ENCODE measurements at places on chromosomes 7 and 10. TPM values are rescaled to one million over a fixed set of nuclear protein-coding genes. Genes with fewer than 3 reads are reported as not detected.
A peak's percentile ranks its signal among the peaks of the same experiment; 100 is the strongest.

DNA sequence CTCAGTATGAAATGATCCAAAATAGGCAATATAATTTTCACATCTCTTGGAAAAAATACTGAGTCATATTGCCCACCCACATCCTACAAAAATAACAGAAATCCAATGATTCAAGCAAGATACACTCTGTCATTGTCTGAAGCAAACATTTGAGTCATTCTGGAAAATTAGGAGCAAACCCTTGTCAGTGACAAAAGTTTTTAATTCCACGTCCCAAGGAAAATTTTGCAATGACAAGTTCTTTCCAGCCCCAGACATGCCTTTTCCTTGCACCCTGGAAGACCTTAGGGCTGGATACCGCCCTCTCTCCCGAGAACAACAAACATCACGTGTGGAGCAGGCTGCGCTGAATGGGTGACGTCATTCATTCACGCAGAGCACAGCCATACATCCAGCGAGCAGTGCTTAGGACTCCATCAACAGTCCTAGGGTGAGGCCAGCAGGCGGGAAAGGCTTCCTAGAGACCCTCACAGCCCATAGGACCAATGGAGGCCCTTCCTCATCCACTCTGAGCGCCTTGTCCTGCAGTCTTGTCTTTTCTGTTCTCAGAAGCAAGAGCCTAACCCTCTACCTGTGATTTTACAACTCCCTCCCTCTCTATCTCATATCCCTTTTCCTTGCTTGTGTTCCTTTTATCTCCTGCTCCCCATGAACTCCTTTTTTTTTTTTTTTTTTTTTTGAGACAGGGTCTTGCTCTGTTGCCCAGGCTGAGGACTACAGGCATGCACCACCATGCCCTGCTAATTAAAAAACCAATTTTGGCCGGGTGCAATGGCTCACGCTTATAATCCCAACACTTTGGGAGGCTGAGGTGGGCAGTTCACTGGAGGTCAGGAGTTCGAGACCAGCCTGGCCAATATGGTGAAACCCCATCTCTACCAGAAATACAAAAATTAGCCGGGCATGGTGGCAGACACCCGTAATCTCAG is 23.5 kb upstream of the KDM7A start:
- no peaks in the 10 kb centered on the region for H3K4me1 ChIP-seq
- H3K36me3 ChIP-seq: no peaks in the 10 kb centered on the region
- DNase-seq: no peak
- no peak overlapping the region for H3K4me3 ChIP-seq
- H3K27ac ChIP-seq: no peak overlapping the region
- H3K27me3 ChIP-seq: no peaks in the 10 kb centered on the region

GRCh38 chr10:43307306-43307705 is 40.4 kb upstream of the RASGEF1A start:
- no peaks in the 10 kb centered on the region for H3K36me3 ChIP-seq
- no peak overlapping the region for H3K27ac ChIP-seq
- no peaks in the 10 kb centered on the region for H3K27me3 ChIP-seq
- H3K4me1 ChIP-seq: no peaks in the 10 kb centered on the region
- DNase-seq: no peak

DNA sequence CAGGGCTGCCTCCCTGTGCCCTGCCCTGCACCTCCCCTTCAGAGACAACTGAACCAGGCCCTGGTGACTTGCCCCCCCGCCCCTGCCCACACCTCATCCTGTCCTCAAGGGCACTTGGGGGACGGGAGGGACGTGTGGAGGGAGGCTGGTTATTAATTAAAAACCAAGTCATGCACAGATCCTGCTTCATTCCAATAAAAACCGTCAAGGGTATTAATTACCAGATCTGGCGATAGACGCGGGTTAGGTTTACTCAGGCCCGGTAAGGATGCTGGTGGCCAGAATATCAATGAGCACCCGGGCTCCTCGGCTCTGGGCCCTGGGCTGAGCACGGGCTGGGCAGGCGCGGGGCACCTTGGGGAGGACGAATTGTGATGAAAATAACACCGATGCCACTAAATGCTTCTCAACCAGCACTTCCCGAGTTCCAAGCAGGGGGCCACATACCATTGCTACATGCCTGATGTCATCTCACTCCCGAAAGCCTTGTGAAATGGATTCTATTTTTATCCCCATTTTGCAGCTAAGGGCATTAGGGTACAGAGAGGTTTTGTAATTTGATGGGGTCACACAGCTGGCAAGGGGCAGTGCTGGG is 24.5 kb upstream of the GTF2IRD1 start:
- DNase-seq: peak; percentile 27
- no peaks in the 10 kb centered on the region for H3K36me3 ChIP-seq
- no peaks in the 10 kb centered on the region for H3K4me1 ChIP-seq
- H3K27ac ChIP-seq: no peak overlapping the region
- no peaks in the 10 kb centered on the region for H3K27me3 ChIP-seq
- no peak overlapping the region for H3K4me3 ChIP-seq

GRCh38 chr7:30240106-30240800 is 44.1 kb upstream of the ZNRF2 start:
- H3K36me3 ChIP-seq: no peaks in the 10 kb centered on the region
- no peak for DNase-seq
- no peak overlapping the region for H3K4me3 ChIP-seq
- no peaks in the 10 kb centered on the region for H3K27me3 ChIP-seq
- H3K4me1 ChIP-seq: no peaks in the 10 kb centered on the region

GRCh38 chr10:35822316-35822715 is 180.2 kb upstream of the FZD8 start:
- H3K36me3 ChIP-seq: no peaks in the 10 kb centered on the region
- H3K27ac ChIP-seq: no peak overlapping the region
- DNase-seq: no peak
- H3K4me3 ChIP-seq: no peak overlapping the region
- H3K27me3 ChIP-seq: no peaks in the 10 kb centered on the region
- no peaks in the 10 kb centered on the region for H3K4me1 ChIP-seq

- H3K27ac ChIP-seq: no peak overlapping the region
- DNase-seq: no peak
- no peaks in the 10 kb centered on the region for H3K36me3 ChIP-seq
- no peaks in the 10 kb centered on the region for H3K4me1 ChIP-seq
- no peak overlapping the region for H3K4me3 ChIP-seq
Measured at GRCh38 chr10:126016882-126017281, 120.5 kb downstream of the FANK1 start.

- peak; percentile 28 for DNase-seq
- no peaks in the 10 kb centered on the region for H3K36me3 ChIP-seq
- H3K4me3 ChIP-seq: no peak overlapping the region
- H3K27me3 ChIP-seq: no peaks in the 10 kb centered on the region
Measured at GRCh38 chr10:132883391-132883881, 58.9 kb downstream of the CFAP46 start.

DNA sequence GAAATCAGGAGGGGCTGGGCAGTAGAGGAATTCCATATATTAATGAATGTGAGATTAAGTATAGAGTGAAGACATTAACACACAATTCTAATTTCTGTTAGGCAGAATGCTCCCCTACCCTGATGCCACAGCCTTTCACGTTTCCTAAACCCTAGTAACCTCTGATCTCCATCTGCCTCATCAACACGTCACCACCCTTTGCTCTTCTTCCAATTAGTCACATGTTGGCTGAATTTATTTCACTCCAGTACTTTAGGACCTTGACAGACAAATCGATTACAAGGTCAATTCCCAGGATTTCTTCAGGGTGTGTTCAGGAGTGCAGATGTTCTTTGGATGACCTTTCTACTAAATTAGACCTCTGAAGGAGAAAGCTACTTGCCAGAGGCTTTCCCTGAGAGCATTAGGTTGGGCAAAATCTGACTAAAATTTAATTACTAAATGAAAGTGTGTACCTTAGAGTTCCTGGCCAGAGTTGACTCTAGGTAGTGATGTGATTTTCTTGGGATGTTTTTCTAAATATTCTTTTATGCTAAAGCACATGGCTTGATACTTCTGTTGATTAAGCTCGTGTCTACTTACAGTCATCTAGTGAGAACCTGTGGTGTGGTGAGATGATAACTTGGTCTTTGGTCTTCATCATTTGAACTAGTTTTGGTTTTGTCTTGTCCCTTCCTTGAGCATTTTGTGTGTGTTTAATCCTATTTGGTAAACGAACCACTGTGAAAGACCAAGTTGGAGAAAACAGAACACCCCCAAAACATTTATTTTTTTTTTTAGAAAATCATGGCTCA is 12.7 kb downstream of the AGR2 start:
- H3K27me3 ChIP-seq: no peaks in the 10 kb centered on the region
- no peak for DNase-seq
- no peak overlapping the region for H3K27ac ChIP-seq
- no peak overlapping the region for H3K4me3 ChIP-seq
- no peaks in the 10 kb centered on the region for H3K4me1 ChIP-seq

DNA sequence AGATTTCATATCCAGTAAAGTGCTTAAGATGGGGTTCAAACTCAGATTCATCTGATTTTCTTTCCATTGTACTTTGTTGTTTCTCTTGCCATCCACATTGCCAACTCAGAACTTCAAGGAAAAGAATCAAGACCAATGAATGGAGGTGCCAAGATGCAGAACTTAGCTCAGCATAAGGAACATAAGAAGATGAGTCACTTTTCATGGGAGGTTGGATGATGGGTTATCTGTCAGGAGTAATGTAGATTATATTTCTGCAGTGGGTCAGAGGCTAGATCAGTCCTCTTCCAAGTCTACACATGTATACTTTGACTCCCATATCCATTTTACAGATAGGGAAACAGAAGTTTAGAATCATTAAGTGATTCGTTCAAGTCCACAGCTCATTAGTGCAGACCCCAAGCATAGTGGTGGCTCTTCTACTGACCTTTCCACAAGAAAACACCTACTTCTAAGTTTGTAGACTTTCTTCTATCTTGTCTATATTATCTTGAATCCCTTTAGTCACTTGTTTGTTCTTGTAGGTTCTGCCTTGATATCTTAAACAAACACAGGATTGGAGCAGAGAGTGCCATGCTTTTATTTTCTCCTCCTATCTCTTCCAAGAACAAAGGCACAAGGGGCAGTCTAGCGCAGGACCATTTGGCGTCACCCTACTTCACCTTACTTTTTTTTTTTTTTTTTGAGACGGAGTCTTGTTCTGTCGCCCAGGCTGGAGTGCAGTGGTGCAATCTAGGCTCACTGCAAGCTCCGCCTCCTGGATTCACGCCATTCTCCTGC is 14.0 kb upstream of the ADD3 start:
- DNase-seq: no peak
- no peak overlapping the region for H3K27ac ChIP-seq
- no peaks in the 10 kb centered on the region for H3K27me3 ChIP-seq
- H3K36me3 ChIP-seq: no peaks in the 10 kb centered on the region

GRCh38 chr7:87267239-87267900 is 47.8 kb upstream of the TMEM243 start:
- H3K4me3 ChIP-seq: no peak overlapping the region
- DNase-seq: no peak
- H3K27me3 ChIP-seq: no peaks in the 10 kb centered on the region
- H3K27ac ChIP-seq: no peak overlapping the region
- no peaks in the 10 kb centered on the region for H3K4me1 ChIP-seq
- no peaks in the 10 kb centered on the region for H3K36me3 ChIP-seq

DNA sequence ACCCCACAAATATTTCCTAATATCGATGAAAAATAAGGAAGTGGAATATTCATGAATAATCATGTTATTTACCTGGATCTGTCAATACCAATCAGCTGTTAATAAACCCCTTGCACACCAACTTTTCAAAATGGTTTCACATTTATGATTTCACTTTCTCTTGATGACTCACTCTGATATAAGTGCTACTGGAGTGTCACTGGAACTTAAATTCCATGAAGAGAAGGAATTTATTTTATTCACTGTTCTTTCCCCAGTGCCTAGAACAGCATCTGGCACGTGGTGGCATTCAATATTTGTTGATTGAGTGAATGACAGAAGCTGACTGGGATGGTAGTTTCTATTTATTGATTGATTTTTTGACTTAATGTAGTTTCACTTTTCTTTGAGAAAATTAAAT is 3.5 kb upstream of the ENO4 start:
- no peak for DNase-seq
- H3K4me1 ChIP-seq: no peaks in the 10 kb centered on the region
- H3K36me3 ChIP-seq: no peaks in the 10 kb centered on the region
- H3K4me3 ChIP-seq: no peak overlapping the region
- no peaks in the 10 kb centered on the region for H3K27me3 ChIP-seq

GRCh38 chr10:119504651-119505050 is 37.9 kb downstream of the RGS10 start:
- H3K4me3 ChIP-seq: no peak overlapping the region
- no peak overlapping the region for H3K27ac ChIP-seq
- no peaks in the 10 kb centered on the region for H3K4me1 ChIP-seq
- no peaks in the 10 kb centered on the region for H3K27me3 ChIP-seq
- H3K36me3 ChIP-seq: no peaks in the 10 kb centered on the region
- no peak for DNase-seq

DNA sequence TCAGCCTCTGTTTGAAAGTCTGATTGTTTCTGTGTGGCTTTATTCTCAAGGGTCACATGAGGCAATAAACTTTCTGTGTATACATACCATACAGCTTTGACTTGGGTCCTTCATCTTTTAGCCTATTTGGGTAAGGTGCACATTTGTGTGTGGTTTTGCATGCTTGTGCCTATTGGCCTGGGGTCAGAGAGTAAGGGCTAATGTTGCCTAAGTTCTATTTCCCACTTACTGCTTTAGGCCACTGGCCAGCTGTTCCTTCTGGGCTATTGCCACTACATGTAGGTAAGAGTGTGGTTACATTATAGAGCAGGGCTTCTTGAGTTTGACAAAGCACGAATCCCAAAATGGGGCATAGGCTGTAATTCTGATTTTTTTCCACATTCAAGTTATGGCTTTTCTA is 21.8 kb downstream of the BBIP1 start:
- no peaks in the 10 kb centered on the region for H3K27me3 ChIP-seq
- no peak overlapping the region for H3K4me3 ChIP-seq
- peak; percentile 74 for DNase-seq
- no peak overlapping the region for H3K27ac ChIP-seq

- no peak overlapping the region for H3K4me3 ChIP-seq
- no peaks in the 10 kb centered on the region for H3K36me3 ChIP-seq
- no peak overlapping the region for H3K27ac ChIP-seq
- H3K27me3 ChIP-seq: no peaks in the 10 kb centered on the region
Measured at GRCh38 chr7:6251653-6252052, 20.8 kb downstream of the CYTH3 start.

DNA sequence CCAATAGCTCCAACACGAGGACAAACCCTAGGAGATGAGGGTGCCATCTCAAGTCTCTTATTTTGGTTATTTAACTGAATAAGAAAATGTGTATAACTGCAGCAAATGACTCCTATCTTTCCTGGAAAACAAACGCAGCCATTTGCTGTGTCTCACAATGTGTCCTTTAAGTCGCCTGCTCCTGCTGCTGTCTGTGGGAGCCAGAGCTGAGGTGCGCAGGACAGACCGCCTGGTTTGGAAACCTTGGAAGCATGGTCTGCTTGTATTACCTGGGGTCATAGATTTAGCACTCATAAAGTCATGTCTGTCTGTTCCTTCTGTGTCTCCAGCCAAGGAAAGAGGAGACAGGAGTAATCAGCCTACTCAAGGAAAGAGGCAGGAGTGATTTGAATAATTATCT is 760.2 kb downstream of the GRID1 start:
- H3K4me1 ChIP-seq: no peaks in the 10 kb centered on the region
- no peak overlapping the region for H3K27ac ChIP-seq
- H3K36me3 ChIP-seq: no peaks in the 10 kb centered on the region
- H3K27me3 ChIP-seq: no peaks in the 10 kb centered on the region

The OGDH gene
- 50.2 TPM for total RNA-seq

The COL1A2 gene
- total RNA-seq: 19.6 TPM

The PRKCQ gene
- total RNA-seq: 0.13 TPM

The ENO4 gene
- total RNA-seq: not detected
